H9 (cell line): ENCODE measurements at places on chromosomes 16 and 17.

GRCh38 chr16:57590654-57591085, 37.8 kb upstream of the ADGRG1 start:
- no peak for DNase-seq

DNA sequence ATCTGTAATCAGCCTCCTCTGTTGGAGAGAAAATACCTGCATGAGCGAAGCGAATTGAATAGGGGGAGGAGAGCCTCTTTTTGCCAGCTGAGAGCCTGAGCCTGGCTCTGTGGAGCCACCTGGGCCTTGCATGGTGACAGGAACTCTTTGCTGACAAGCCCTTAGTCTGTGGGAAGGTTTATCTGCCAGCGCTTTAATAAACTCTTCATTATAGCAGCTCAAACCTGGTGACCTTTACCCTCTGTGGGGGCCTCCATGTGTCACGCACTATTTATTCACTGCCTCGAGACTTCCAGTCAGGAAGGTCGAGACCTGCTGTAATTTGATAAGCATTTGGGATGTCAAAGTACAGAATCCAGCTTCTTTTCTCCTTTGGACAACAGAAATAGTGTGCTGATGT, 282.6 kb downstream of the CBLN1 start:
- DNase-seq: no peak

GRCh38 chr17:66580956-66581391, 253.9 kb upstream of the CACNG5 start:
- DNase-seq: no peak

DNA sequence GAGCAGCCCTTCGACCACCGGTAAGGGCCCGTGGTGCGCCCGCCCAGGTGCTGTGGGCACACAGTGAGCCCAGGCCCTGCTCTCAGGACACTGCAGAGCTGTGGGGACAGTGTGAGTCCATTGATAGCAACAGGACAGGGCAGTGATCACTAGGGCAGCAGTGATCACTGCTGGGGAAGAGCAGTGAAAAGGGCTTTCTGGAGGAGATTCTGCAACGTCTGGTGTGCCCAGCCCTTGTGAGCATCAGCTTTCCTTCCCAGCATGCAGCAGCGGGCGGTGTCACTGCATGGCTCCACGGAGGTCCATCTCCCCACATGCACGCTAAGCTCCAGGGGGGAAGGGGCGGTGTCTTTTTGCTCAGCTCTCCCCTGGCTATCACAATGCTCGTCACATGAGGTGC, 32.1 kb downstream of the MAP1LC3B start:
- DNase-seq: no peak

GRCh38 chr16:1512774-1513173, 19.6 kb downstream of the TELO2 start:
- no peak for DNase-seq

- DNase-seq: no peak
Observed at GRCh38 chr17:48244121-48244711, 136.7 kb downstream of the SNX11 start.

DNA sequence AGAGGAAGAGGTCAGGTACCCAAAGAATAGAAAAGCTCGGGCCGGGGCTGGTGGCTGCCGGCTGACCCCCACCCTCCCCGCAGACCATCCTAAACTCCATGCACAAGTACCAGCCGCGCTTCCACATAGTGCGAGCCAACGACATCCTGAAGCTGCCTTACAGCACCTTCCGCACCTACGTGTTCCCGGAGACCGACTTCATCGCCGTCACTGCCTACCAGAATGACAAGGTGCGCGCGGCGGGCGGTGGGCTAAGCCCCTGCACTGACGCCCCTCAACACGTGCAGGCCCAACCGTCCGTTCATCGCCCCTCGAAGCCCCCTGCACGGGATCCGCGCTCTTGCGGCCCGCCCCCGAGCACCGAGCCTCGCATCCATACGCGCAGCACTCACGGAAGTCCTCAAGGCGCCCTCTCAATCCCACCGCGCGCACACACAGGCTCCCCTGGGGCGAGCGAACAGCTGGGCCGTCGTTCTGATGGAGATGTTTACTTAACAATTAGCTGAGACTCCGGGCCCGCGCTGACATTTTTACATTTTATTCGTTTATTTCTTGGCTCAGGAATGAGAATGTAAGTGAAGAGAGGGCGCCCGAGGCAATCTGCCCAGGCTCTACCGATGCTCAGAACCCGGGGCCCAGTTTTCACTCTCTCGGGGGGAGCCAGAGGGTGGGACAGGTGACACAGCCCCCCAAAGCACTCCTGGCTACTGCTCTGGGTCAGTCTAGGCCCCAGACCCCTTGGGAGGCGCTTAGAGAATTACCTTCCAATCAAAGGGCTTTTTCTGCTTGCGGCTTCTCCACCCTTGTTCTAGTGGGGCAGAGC, 3.5 kb downstream of the TBX2 start:
- DNase-seq: peak; percentile 82

DNA sequence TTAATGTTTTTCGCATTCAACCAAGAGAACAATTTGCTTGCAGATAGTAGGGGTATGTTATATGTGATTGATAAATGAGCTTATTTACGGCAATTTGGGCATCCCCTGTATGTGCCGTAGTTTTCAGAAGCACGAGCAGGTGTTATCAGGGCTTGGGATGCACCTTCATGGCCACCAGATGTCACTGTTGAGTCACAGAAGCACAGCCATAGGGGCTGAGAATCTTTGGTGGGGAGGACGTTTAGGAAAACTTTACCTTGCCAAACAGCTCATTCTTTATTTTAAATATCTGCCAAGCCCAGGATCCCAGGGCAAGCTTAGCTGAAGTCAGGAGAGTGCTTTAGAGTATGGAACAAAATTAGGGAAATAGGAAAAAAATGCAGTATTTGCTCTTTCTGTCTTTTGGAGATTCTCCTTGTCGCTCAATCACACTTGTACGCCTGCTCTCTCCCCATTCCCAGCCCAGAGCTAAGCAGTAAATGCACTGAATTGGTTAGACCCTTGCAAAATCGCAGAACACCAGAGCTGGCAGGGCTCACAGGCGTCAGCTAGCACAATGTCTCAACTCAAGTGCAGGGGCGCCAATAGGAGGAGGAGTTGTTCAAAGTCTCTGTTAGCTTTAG, 93.6 kb upstream of the MPHOSPH6 start:
- peak; percentile 61 for DNase-seq

GRCh38 chr16:15898654-15899053, 10.3 kb upstream of the CEP20 start:
- no peak for DNase-seq

DNA sequence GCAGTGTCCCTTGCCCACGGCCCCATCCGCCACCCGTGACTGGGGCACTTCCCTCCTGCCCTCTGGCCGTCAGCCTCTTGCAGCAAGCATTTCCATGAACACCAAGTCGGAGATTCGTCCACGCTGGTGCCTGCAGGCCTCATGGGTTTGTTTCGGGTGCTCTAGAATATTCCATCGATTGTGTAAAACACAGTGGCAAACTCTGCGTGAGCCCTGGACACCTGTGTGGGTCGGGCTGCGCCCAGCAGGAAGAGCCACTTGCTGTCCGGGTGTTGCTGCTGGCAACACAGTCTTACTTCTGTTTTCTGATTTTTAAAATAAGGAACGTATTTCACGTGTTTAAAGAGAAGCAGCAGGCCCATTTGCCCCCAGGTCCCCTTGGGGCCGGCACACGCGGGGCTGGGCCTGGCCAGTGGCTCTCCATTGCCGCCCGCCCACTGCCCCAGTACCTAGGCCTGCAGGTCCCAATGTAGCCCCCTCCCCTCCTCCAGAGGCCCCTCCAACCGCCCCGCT, 10.0 kb downstream of the CYBC1 start:
- DNase-seq: peak; percentile 36

GRCh38 chr17:9670596-9670995, 25.3 kb downstream of the USP43 start:
- DNase-seq: no peak

DNA sequence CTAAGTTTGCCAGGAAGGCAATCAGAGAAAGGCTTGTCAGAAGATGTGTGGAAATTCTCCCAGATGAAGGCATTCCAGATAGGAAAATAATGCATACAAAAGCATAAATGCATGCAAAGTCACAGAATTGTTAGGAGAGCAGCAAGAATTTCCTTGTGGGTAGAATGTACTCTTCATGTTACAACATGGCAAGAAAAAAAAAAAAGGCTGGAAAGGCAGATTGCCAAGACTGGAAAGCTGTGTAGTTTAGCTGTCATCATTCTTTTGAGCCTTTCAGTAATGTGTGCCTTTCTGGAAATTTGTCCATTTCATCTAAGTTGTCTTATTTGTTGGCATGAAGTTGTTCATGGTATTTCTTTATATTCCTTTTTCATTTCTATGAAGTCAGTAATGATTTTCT, 71.0 kb upstream of the EFCAB3 start:
- DNase-seq: no peak

DNA sequence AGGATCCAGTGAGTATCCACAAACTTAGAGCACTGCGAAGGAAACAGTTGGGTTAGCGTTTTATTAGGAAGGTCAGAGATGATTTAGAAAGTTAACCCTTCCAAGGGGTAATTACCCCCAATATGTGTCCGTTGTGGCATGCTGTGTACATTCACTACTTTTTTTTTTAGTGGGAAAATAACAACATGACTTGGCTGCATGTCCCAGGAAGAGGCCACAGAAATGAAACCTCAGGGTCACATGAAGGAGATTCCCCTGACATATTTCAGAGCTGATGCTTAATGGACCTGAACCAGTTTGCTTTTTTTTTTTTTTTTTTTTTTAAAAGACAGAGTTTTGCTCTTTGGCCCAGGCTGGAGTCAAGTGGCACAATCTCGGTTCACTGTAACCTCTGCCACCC, 167.5 kb downstream of the PRKCA start:
- no peak for DNase-seq

DNA sequence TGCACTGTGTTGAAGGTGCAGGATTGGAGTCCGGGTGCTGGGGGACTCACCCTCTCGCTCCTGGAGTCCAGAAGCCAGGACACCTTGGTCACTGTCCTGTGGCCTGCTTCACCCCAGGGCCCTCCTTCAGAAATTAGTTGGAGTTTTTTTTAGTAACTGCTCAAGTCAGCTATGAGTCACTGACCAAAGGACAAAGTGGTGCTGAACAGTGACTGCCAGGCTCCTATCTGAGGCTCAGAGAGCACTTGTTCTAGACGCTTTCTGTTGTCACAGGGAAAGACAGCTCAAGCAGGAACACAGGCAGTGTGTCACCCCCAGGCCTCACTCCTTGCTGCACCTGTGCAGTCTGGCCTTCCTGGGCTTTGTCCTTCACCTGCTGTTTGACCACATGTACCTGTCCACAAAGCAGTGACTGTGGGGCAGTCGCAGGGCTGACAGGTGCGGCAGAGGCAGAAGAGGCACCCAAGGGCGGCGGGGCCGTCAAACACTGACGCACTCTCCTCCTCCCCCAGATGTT, 4.1 kb upstream of the FAAP100 start:
- DNase-seq: no peak

DNA sequence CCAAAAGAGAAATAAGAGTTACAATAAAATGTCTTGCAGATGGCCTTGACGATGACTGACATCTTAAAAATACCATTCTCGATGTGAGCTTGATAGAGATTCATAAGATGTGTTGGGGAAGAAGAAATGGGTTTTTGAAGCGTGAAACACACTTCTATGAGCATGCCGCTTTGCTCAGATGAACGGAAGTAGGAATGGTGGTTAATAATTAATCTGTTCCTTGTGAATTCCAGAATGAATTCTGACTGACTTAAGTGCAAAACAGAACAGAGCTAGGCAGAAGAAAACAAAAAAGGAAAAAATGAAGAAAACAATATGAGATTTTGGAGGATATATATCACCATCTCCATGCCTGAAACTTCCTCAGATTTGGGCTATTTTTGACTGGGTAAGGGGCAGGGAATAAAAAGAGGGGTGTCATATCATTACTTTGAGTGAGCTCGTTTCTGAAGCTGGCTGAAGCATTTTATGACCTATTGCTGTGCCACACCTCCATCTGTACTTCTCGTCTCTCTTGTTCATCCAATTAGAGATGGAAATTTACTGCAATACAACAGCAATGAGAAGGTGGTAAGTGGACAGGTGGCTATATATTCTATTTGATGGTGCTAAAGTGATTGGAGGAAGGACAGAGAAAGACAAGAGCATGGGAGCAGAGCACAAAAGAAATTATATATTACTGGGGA, 1152.0 kb upstream of the CDH8 start:
- no peak for DNase-seq

GRCh38 chr17:48639136-48639535, 13.0 kb upstream of the HOXB9 start:
- no peak for DNase-seq

GRCh38 chr17:44065668-44066203, 735 bp downstream of the LSM12 start:
- DNase-seq: no peak

DNA sequence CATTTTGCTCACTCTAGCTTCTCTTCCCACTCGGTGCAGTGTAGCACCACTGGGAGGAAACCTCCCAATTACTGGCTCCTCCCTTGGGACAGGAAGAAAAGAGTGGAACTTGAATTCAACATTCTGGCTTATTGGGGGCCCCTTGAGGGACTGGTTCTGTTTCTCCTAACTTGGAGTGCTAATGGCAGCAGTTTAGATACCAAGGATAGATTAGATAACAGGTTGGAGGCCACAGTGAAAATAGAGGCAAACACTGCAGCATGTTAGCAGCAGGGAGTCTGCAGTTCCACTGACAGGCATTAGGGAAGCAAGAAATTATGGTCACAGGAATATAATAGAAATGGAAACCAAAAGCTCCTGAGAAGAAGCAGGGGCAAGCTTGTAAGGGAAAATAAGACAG, 322.0 kb downstream of the ABCC12 start:
- no peak for DNase-seq

DNA sequence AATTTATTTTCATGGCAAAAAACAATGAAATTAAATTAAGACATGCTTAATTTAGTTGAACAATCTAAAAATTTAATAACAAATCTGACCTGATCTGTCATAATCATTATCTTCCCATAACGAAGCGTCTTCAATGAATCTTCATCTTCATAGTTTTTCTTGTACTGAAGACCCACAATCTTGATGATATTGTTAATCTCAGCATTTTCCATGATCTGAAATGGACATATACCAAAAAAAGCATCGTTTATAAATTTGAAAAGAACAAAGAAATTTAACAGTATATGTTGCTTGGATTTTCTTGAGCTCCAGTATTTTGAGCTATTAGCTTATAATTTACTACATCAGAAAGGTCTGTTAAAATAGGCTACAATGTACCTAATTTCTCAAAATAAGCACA, 10.2 kb downstream of the TOP2A start:
- DNase-seq: no peak

DNA sequence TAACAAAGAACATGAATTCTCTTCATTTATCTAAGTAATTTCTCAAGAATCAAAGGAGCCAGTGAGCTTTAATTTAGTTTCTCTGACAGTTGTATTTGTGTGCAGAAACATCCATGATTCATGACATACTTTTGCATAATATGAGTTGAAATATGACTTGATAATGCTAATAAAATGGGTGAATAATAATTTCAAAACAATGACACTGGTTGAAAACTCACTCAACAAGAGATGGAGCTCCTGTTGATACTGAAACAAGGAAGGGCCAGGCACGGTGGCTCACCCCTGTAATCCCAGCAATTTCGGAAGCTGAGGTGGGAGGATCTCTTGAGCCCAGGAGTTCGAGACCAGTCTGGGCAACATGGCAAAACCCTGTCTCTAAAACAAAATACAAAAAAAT, 147.0 kb downstream of the MAP2K6 start:
- no peak for DNase-seq

GRCh38 chr16:77869997-77870813, 81.8 kb downstream of the VAT1L start:
- no peak for DNase-seq
